Stimulated activated CD8-positive, alpha-beta memory T cell treated with anti-CD3 and anti-CD28 coated beads, Interleukin-4, amount 100 ng/mL, for 1 hour (primary cell): ENCODE measurements at places on chromosomes 11 and 22.

DNA sequence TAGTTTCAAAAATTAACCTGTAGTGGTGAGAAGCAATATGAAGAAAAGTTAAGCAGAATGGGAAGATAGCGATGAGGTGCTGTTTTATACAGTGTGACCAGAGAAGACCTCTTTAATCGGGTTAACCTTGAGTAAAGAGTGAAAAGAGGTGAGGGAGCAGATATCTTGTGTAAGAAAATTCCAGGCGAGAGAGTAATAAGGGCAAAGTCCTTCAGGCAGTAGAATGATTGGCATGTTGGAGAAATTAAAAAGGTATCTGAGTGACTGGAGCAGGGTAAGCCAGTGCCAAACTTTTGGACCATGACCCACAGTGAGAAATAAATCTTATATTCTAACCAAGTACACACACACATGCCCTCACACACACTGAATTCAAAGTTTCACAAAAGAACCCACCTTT is 374.7 kb upstream of the LARGE1 start:
- no peak for DNase-seq

DNA sequence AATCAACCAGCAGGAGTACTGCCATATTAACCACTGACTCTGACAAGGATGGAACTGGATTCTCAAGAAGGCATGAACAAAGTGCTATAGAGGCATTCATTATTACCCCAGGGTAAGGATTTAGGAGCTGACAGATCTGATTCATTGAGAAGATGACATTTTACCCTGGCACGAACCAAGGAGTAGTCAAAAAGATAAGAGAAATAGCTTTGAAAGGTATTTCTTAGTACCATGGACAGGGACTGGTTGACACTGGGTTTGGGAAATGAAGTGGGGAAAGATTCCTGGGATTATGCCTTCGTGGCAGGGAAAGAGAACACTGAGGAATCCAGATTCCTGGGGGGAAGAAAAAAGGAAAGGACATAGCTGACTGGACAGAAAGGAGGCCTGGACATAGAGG is 5.1 kb upstream of the SAAL1 start:
- DNase-seq = no peak

DNA sequence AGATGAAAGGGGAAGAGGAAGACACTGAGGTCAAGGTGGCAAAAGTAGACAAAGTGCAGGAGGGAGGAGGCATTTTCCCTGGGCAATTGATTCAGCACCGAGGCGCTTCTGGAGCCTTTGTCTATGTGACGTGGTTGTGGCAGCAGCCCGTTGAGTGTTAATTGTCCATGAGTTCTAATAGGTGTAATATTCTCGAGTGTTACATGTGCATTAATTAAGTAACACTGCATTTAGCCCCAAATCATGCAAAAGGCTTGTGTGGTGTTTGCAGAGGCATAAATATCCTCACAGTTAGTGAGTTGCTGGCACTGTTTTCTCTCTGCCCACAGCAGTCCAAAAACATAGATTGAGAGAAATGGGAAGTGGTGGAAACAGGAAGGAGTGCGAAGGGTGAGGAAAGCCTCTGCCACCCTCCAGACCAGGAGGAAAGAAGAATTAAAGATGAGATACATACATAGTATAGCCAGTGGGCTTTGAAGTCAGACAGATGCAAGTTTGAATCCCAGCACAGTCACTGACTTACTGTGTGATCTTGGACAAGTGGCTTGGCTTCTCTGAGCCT is 361.2 kb downstream of the MN1 start:
- no peak for DNase-seq

GRCh38 chr11:69588270-69588669 is 52.7 kb upstream of the CCND1 start:
- DNase-seq = no peak

GRCh38 chr11:3104961-3105790 is 48.0 kb upstream of the CARS1 start:
- no peak for DNase-seq

DNA sequence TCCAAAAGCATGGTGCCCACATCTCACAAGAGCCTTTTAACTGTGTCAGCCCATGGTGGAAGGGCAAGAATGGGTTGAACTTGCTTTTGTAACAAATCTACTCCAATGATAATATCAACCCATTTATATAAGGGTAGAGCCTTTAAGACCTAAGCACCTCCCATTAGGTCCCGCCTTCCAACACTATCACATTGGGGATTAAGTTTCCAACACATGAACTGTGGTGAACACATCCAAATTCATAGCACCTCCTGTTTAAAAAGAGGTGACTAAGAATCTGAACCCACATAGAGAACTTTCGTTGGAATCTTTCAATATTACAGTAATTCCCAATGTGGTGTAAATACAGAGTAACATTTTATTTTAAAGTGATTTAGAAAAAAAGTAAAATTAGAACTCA is 9.2 kb upstream of the CNTF start:
- no peak for DNase-seq

DNA sequence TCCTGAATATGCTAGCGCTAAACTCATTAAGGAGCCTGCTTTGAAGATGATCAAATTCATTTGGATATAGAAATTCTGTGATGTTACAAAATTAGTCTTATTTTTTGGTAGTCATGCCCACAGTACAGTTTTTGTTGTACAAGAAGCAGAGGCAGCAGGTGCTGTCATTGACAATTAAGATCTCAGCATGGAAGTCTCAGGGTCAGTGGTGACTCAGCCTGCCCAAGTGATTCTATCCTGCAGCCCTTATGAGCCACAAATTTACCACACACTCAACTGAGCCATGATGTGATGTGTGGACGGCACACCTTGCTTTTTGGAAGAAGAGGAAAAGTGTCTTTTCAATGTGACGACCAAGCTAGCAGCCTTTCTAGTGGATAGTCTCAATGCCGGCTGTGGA is 153.6 kb upstream of the SORL1-AS1 start:
- no peak for DNase-seq

GRCh38 chr11:7494086-7494745 is 8.9 kb downstream of the OLFML1 start:
- DNase-seq = no peak

GRCh38 chr22:36977401-36977861 is 41.8 kb downstream of the TST start:
- DNase-seq = peak; percentile 47

DNA sequence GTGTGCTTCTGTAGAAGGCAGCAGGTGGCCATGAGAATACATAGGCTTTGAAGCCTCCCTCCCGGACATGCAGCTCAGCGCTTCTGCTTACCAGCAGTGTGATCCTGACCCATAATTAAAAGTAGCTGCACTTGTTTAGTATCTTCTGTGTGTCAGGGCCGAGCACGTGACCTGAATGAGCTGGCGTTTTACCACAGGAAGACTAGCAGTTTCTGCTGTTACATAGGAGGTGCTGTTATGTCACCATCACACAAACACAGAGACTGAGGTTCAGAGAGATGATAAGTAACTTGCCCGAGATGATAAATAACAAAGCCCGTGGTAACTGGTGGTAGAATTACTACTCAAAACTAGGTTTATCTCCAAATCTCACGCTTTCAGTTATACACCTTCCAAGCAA is 329.5 kb downstream of the OPCML start:
- no peak for DNase-seq

GRCh38 chr22:17597217-17597616 is 31.3 kb downstream of the ATP6V1E1 start:
- DNase-seq = no peak

- DNase-seq = no peak
Observed at GRCh38 chr11:104688731-104689130, 209.5 kb downstream of the CASP12 start.

DNA sequence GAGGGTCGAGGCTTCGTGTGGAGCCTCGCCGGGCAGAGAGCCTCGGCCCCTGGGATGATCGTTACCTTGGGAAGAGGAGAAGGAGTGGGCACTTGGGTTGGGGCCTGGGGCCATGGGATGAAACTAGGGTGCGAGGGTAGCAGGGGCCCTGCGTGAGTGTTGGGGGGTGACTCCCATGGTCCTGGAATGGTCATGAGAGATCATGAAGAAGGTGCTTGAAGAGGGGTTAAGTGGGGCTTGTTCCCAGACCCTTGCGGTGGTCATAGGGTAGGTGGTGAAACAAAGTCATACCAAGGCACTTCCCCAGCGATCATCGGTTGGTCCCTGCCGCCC is 284 bp downstream of the CCS start:
- no peak for DNase-seq

GRCh38 chr22:39894554-39895092 is 1.1 kb upstream of the ENTHD1 start:
- DNase-seq = no peak

GRCh38 chr11:3022300-3022967 is 30.3 kb upstream of the NAP1L4 start:
- no peak for DNase-seq

DNA sequence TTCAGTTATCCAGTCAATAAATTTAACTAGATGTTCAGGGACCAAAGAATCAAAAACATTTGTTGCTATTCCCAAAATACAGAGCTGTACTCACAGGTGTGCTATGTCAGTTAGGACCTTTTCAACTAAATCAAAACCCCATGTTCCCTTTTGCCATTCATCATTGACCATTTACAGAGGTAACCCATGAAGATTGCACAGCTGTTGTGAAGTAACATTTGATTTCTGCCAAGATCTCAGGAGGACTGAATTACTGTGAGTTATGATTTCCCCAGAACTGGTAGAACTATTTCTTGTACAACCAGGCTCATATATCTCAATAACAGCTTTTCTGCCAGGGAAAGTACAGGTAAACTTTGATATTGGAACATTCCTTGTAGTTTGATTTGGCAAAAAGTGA is 131.1 kb upstream of the FIBIN start:
- no peak for DNase-seq

- DNase-seq = no peak
Observed at GRCh38 chr11:117610045-117610444, 187.0 kb downstream of the DSCAML1 start.

DNA sequence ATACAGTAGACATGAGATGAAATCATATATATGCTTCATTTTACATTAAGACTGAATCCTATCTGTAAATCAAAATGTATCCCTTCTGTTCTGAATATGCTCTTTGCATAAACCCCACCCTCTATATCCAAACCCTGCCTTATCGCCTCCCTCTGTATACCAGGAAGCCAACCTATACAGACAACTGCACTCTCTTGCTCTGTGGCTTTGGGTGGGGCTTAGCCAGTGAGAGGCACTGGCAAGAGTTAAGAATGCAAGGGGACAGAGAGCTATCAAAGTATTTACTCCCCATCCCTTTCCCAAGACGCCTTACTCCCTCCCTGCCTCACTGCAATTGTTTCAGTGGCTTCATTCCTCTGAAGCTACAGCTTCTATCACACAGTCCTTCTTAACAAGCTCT is 309.8 kb downstream of the TTC28 start:
- DNase-seq = no peak

DNA sequence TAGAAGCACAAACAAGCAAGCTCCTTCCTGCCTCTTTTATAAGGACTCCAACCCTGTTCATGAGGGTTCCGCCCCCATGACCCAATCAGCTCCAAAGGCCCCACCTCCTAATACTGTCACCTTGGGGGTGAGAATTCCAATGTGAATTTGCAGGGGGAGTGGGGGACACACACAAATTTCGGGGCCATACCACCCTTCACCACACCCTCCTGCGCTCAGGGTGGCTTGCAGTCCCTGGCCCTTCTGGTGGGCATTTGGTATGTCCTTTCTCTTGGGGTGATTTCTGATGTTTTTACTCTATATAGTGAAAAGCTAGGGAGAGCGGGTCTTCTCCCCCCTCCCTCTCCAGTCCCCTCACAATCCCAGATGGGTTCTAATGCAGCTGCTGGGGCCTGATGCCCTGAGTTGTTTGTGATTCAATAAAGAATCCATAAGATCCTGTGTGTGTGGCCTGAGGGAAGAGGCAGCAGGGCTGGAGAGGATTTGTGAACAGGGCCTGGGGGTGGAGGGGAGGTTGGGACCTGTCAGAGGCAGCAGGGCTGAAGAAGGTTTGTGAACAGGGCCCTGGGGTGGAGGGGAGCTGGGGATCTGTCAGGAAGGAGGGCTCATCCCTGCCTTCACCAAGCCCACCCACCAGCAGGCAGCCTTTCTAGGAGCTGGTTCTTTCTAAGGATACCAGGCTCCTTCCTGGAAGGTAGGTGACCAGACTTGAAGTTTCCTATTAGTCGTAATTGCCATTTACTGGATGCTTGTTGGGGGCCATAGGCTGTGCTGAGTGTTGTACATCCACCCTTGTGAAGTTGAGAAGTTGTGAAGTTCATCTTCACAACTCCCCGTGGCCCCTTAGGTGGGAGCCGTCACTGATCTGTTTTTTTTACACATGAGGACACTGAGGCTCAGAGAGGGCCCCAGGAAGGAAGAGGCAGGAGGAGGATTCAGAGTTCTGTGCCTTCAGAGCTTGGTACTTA is 7.9 kb downstream of the SLC35C1 start:
- DNase-seq = no peak

DNA sequence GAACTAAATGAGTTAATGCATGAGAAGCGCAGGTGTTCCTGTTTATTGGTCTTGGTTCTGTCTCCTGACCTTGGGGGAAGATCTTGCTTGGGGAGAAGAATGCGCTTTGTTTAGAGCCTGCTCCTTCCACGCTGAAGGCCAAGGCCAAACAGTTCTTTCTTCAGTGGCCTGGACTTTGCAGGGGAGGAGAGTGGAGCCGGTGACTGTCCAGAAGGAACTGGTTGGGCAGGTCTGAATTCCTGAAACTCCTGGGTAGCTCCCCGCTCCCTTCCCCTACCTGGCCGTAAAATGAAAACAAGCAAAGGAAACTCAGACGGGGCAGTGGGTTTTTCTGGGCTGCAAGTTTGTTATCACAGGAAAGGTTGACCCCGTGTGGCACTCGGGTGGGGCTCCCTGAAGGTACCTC is 3.6 kb downstream of the ARHGAP8 start:
- no peak for DNase-seq

DNA sequence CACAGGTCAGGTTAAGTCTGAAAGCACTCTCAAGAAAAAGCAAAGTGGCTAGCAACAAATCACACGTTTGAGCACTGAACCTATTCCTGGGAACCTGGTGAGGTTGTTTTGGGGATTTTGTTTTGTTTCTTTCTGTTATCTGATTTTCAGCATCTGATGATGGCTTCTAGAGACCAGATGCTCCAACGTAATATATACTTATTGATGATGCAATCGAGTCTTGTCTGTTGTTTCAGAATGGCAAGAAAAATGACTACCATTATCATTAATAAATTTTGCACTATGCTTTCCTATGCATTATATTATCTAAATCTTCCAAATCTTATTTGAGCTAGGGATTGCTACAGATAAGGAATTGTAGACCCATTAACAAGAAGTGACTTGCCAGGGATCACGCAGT is 312.3 kb upstream of the FAT3 start:
- DNase-seq = no peak

DNA sequence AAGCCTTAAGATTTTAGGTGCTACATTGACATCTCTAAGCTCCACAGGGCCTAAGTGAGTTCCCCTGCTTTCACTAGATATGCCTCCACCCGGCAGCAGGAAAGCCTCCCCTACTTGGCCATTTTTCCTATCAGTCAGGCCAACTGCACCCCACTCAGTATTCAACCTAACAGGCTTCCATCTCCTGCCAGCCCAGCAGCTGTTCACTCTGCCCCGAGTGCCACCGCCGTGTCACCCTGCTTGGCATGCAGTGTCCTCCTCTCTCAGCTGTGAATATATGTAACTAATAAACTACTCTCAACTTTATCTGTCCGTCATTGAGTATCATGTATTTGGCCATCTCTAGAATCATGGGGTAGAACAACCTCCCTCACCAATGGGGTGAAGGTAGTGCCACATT is 9.0 kb upstream of the OR6M1 start:
- no peak for DNase-seq

GRCh38 chr11:86678296-86678695 is 5.9 kb upstream of the ME3 start:
- DNase-seq = no peak

GRCh38 chr11:77183431-77183984 is 55.5 kb downstream of the MYO7A start:
- DNase-seq = no peak

- DNase-seq = no peak
Observed at GRCh38 chr11:61486779-61487178, 21.8 kb upstream of the LRRC10B start.
